Right renal pelvis (tissue), 4 donors: ENCODE measurements at places on chromosomes 7 and 10. TPM values are rescaled to one million over a fixed set of nuclear protein-coding genes. Genes with fewer than 3 reads are reported as not detected.

GRCh38 chr10:78759456-78760120 lies 309.2 kb upstream of the ZMIZ1 start:
- DNase-seq, result no peak

- no peak for DNase-seq
Measured at GRCh38 chr10:91756286-91756685, 41.9 kb upstream of the TNKS2 start.

DNA sequence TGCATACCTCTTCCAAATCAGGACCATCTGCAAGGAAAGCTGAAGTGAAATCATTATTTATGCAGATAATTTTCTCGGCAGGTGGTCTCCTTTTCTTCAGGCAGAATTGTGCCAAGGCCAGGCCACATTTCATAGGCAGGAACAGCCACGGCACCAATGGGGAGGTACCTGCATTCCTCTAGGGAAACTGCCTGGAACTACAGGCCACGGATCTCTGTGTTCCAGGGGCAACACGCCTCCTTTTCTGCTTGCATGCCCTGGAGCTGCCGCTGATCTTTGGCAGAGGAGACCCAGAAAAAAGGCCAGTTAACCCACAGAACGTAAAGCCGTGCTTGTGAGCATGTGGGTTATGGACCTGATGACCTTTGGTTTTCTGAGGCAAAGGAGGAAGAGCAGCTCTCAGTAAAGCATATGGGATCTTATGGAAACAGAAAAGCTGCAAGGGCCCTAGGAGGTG lies 111.2 kb upstream of the KIAA1217 start:
- DNase-seq, result peak; percentile 47

GRCh38 chr10:103276896-103277712 lies at the start of gene INA:
TSS of gene INA (plus strand) at chr10:103277138. CDS start at chr10:103277212, 74 bp downstream.
- no peak for DNase-seq

- DNase-seq, result no peak
Measured at GRCh38 chr7:41472427-41473125, 230.3 kb downstream of the INHBA start.

GRCh38 chr10:24463611-24464426 lies 254.9 kb downstream of the KIAA1217 start:
- no peak for DNase-seq

DNA sequence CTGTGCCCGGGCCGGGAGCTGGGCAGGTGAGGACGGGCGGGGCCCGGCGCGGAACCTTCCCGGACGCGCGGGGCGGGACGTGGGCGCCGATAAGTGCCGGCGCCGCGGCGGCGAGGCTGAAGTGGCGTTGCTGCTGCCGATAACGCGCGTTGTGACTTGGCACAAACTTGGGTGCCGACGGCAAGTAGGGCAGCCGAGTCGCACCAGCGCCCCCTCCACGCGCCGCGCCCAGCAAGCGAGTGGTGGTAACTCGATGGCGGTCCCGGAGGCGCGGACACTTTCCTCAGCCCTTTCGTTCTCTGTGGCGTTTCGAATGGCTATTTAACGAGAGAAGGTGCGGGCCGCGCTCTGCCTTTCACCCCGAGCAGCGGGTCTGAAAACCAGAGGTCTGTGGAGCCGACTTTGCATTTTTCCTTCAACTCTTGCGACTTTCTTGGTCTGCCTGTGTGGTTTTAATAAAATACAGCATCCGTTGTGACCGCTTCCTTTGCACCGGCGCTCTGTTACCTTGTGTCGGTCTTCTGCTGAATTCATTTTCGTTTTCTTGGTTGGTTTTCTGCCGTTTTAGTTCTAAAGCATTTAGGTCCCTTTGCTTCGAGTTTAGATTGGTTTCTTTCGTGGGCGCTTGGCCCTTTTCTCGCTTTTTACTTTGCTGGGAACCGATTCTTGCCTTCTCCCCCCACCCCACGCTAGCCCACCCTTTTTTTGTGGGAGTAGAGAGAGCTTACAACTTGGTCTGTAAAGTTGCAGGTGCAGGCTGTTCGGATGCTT lies 701 bp downstream of the STK17A start:
- DNase-seq, result peak; percentile 40

GRCh38 chr10:74862625-74863024 lies 36.2 kb downstream of the KAT6B start:
- no peak for DNase-seq

GRCh38 chr10:42734536-42734935 lies 48.1 kb upstream of the BMS1 start:
- no peak for DNase-seq

- no peak for DNase-seq
Measured at GRCh38 chr7:19030281-19030680, 87.2 kb downstream of the TWIST1 start.

GRCh38 chr7:100367676-100368613 lies 5.3 kb upstream of the PILRA start:
- DNase-seq, result no peak

DNA sequence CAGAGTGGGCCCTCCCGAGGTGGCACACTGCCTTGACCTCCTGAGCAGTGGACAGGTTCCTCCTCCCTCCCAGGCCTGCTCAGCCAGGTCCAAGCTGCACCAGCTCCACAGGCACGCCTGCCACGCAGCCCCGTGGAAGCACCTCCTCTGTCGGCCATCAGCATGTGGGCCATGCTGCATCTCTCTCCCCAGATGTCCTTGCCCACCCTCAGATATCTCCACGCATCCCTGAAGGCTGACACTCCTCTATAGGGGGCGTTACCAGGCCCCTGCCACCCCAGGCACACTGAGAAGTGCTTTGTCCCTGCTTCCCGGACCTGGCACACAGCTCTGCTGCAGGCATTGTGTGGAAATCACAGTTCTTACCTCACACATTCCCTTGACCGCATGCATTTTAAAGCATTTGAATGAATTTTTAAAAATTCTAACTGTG lies 598.5 kb downstream of the SDK1 start:
- DNase-seq, result no peak

DNA sequence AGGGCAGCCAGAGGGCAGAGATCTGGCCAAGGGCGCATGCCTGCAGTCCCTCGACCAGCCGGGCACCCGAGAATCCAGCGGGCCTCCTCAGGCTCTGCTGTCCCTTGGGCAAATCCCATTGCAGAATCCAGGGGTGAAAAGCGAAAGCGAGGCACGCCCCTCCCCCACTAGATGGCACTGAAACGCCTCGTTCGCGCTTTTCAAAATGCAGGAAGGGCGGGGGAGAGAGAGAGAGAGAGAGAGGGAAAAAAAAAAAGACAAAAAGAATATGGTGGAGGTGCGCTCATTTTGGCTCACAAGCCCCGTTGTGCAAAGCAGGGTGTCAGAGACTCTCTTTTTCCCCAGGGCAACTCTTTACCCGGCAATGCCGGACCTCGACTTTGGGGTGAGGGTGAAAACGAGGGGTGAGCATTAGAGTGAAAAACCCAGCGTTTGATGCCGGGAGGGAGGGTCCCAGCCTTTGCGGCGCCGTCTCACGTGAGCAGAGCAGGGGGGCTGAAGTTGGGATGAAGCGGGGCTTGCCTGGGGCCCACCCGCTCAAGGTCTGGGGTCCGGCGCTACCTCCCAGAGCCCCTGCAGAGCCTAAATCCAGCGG lies 2.5 kb upstream of the TMEM178B start:
- no peak for DNase-seq

- DNase-seq, result no peak
Measured at GRCh38 chr10:3010334-3010733, 57.0 kb upstream of the PFKP start.

GRCh38 chr10:62733654-62734293 lies 70.7 kb upstream of the ADO start:
- DNase-seq, result no peak

DNA sequence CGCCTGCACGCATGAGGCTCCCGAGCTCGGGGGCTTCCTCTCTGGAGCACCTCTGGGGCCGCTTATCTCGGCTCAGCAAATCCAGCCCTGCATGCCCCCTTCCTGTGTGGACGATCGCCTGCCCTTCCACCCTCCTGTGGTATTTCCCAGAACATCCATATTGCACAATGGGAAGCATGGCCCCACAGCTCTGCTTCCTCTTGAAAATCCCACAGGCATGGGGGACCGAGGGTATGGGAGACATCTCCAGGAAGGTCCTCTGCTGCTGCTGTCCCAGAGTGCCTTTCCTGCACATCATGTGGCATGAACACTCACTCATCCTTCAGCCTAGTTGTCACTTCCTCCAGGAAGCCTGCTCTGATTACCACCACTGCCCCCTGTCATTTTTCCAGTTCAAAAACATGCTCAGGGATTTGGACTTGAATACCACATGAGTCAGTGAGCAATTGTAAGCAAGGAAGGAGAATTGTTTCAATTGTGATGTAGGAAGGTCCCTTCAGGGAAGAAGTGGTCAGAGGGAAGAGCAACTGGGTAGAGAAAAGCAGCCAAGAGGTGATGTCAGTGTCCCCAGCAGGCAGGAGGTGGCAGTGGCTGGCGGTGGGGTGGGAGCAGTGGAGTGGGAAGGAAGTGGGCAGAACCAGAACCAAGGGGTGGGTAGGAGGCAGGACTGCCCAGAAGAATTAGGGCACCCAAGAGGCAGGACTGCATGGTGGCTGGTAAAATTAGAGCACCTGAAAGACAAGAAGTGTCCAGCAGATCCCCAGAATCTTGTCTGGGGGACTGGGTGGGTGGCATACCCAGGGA lies 67.5 kb upstream of the ZMIZ1 start:
- no peak for DNase-seq

DNA sequence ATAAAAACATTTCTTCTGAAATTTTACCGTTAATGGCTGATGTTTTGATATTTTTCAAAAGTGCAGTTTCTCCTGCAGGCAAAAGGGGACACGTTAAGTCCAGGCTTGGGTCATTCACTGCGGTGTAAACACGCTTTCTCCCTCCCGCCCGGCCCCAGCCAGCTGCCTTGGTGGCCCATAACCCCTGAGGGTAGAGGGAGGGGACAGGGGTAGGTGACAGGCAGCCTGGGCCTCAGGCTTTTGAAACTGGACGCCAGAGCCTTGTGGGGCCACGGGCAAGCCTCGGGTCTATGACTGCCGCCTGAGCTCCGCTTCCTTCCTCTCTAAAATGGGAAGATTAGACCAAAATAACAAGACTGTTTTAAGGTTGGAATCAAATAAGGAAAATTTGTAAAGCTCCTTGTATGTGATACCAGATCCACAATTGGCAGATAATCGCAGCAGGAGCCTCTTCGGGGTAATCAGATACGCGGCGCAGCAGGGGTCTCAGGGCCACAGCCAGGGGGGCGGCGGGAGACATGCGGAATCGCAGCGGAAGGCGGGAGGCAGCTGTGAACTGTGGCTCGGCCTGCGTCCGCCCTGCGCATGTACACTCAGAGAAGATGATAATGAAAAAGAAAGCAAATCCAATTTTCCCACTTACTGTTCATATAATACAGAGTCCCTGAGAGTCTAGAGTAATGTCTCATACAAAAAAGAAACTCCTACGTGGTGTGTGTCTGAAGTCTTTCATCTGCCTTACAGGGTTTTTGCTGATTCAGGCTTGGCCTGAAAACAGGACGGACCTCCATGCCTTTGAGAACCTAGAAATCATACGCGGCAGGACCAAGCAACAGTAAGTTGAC lies 138.3 kb downstream of the EGFR start:
- no peak for DNase-seq

DNA sequence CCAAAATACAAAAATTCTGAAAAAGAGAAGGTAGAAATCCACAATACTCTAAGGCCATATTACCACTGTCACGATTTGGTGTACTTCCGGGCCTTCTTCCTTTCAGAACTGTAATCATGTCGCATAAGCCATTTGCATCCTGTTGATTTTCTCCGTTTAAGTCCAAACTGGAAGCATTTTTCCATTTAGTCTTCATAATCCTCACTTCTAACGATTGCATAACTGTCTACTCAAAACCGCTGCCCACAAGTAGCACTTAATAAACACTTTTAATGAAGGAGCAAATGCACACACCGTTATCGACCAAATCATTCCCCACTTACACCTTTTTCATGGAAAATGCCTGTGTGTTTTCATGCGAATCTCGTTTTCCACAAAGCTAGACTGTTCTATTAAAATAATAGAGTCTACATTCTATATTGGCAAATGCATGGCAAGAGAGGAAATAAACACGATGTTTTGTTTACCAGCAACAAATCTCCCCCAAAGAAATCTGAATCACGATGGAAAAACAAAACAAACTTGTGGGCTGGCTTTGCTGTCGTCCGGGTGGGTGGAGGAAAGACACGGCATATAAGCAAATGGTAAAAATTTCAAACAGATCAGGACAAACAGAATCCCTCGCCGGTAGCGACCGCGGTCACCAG lies 1.0 kb downstream of the ATE1 start:
- no peak for DNase-seq

The CPEB3 gene
- polyA plus RNA-seq, result 3.5 TPM

The CLCN1 gene
- polyA plus RNA-seq, result 0.11 TPM

The NPY gene
- 2.0 TPM for polyA plus RNA-seq

The MSANTD7 gene
- 17.5 TPM for polyA plus RNA-seq

The CCL26 gene
- polyA plus RNA-seq, result 0.17 TPM

The OPN4 gene
- not detected for polyA plus RNA-seq

The C7orf57 gene
- polyA plus RNA-seq, result 0.69 TPM

The TSPAN12 gene
- polyA plus RNA-seq, result 199 TPM

The PARD3 gene
- 71.7 TPM for polyA plus RNA-seq

The KLHDC10 gene
- 55.7 TPM for polyA plus RNA-seq

The METTL27 gene
- 9.5 TPM for polyA plus RNA-seq

The DYDC2 gene
- polyA plus RNA-seq, result 2.4 TPM

The NPTX2 gene
- polyA plus RNA-seq, result 3.3 TPM

The HABP2 gene
- 0.89 TPM for polyA plus RNA-seq
